ENCODE measurements at places on chromosomes 3 and 15.

GRCh38 chr15:72793766-72794660 is 10.5 kb upstream of the ADPGK start:
- DNase-seq: no peak

GRCh38 chr3:185549651-185550111 is 2.7 kb downstream of the LIPH start:
- DNase-seq: no peak

DNA sequence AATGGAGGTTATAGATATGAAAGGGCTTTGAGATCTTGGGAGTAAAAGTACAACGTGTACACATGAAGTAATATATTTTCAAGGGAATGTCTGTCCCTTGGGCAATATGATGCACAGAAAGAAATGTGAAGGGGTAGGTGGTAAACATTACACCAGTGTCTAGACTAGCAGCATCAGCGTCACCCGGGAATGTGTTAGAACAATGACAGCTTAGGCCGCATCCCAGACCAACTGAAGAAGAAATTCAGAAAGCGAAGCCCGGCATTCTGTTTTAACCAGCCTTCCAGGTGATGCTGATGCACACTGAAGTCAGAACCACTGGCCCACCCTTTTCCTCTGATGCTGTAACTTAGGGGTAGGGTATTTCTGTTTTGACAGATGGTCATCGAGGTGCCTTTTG is 6.3 kb downstream of the INAFM2 start:
- no peak for DNase-seq

- DNase-seq: no peak
Observed at GRCh38 chr3:156176629-156177210, 56.3 kb downstream of the KCNAB1 start.

- no peak for DNase-seq
Observed at GRCh38 chr15:51494411-51495314, 127.9 kb downstream of the DMXL2 start.

- no peak for DNase-seq
Observed at GRCh38 chr3:28109829-28110228, 131.6 kb upstream of the CMC1 start.

DNA sequence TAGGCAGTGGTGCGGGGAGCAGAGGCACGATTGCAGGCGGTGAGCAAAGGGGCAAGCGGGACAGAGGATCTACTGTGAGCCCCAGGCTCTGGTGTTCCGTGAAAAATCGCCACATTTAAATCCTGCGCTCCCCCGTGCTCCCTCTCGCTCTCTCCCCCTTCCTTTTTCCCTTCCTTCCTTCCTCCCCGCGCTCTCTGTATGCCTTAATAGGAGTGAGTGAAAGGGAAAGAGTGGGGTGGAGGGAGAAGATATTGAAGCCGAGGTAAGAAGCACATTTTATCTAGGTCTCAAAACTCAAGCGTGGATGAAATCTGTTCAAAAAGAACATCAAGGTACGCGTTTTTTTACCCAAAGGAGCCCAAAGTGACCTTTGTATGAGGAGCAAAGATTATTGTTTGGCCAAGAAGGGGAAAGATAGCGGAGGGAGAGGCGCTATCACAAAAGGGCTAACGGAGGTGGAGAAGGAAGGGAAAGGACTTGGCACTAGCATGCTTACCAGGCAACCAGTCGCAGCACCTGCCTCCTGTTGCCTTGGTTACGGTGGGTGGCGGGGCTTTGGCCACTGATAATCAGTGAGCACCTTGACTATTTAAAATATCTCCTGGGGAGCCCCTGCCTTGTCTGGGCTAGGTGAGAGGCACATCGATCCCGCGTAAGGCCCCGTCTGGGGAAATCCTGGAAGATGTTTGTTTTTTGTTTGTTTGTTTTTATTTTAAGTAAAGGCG is 14.9 kb upstream of the AEN start:
- DNase-seq: no peak

GRCh38 chr15:61076598-61077170 is 152.4 kb downstream of the RORA start:
- no peak for DNase-seq

DNA sequence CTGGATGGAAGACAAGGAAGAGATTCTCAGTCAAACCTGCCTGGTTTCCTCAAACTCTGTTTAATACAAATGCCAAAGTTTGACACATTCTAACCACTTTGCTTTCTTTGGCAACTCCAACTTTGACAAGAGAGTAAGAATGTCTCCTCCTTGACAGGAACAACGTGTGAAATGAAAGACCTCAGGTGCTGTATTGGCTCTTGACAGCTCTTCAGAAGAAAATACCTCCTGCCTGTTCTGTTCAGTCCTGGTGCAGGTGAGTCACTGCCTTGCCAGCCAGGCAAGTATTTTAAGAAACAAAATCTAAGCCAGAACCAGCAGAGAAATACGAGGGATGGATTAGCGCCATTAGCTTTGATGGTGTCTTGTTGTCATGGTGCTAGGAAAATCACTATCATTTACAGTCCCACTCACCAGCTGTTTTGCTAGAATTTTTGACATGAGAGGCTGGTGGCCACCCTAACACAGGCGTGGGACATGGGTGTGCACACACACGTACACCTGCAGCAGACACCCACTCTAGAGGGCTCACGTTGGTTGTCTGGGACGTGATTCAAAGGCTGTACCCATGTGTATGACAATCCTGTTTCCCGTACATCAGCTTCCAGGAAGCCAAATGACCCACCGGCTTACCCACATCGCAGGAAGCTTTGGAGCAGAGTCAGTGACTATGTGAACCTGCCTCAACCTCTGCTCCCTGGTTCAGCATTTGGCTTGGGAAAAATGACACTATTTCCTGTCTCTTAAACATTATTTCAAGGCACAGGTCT is 60.4 kb downstream of the CCNL1 start:
- no peak for DNase-seq

DNA sequence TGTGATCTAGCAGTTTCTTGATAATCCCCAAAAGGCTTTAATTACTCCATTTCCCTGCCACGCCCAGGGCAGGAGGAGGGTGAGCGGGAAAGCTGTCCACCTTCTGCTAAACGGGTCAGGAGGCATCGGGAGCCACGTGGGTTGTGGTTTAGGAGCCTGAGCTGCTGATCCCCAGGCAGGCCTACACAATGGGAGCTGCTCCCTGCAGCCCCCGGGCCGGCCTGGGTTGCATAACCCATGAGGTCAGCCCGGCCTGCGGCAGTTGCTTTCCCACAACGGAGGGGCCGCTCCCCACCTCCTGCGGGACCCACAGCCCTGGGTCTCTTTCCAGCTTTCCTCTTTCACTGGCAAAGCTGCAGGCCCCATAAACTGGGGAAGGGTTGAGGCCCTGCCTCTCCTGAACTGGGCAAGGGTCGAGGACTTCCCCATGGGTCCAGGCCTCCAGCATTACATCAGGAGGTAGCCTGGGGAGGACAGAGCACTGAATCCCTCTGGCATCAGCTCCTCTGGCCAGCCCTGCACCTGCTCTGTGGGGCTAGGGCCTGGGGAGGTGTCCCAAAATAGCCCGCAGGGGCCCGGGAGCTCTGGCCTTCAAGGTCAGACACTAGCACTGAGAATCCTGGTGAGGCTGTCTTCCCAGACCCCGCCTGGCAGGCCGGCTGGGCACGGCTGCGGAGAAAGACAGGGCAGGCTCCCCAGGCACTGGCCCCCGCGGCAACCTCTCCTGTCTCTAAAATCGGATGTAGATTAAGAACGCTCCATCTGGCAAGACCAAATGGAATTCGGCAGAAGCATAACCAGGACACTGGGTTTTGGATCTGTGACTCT is 47.3 kb downstream of the ZDHHC19 start:
- DNase-seq: no peak

DNA sequence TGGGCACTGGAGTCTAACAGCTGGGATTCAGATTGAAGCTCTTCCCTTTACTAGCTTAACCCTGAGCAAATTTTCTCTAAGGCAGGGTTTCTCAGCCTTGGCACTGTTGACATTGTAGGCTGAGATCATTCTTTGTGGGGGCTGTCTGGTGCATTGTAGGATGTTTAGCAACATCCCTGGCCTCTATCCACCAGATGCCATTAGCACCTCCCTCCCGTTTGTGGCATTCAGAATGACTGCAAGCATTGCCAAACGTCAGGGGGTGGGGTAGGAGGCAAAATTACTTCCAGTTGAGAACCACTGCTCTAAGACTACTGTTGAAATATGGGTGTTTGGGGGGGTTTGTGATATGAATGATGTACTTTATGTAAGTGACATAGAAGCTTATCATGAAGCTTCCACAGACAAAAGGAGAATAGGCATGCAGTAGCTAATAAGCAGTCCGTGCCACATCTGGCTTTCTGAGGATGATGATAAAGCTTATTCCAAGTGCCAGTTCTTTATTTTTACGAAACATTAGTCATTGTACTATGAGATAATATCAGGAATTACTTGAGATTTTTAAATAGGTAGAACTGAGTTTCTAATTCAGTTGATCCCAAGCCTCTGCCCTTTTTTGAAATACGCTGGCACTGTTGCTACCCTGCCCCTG is 39.3 kb downstream of the NKIRAS1 start:
- DNase-seq: no peak

- DNase-seq: no peak
Observed at GRCh38 chr3:170907637-170908234, 701 bp downstream of the EIF5A2 start.

DNA sequence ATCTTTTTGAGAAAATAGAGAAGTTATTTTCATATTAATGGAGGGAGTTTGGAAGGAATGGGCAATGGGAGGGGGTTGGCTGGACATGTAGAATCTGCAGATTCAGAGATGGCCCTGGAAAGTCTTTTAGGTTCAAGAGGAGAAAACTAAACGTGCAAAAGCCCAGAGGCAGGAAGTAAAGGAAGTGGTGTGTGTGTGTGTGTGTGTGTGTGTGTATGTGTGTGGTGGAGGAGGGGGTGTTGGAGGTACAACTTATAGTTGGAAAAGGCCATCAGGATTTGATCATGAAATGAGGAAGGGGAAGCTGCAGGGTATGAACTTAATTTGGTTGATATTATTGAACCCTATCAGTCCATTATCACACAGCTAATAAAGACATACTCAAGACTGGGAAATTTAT is 5.6 kb upstream of the LPP start:
- no peak for DNase-seq

- DNase-seq: peak; percentile 39
Observed at GRCh38 chr3:17258823-17259436, 374.2 kb downstream of the PLCL2 start.

GRCh38 chr3:49026536-49026935 is 2.7 kb downstream of the IMPDH2 start:
- no peak for DNase-seq

DNA sequence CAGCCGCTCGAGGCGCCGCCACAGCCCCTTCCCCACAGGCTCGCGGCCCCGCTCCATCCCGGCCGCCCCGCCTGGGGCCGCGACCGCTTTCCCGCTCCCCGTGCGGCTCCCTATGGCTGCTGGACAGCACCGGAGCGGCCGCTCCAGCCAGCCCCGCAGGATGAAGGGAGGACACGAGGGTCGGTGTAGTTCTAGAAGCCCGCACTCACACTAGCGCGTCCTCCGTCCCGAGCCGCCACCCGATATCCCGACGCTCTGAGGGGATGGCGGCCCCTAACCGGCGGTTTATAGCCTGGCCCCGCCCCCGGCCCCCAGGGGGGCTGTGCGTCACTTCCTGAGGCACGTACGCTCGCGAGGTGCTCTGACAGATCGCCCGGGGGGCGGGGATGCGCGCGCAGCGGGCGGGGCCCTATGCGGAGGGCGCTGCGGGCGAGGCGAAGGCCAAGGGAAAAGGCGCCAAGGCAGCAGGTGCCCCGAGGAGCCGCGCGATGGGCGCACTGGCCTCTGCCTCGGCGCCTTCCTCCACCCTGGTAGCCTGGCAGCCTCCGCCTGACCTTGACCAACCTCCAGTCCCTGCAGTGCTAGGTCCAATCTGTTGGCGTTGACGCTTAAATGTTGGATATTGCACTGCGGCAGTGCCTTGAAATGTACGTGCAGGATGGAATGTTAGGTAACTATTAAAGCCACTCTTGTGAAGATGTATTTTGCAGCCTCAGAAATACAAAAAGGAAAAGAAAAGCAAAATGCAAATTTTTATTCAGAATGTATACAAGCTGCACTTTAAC is at the start of gene TFRC:
Gene TFRC, minus strand, starts transcription at position 257 of the 785 bp plus-strand sequence. CDS start 4,991 bp downstream, outside the sequence.
- DNase-seq: peak; percentile 94

DNA sequence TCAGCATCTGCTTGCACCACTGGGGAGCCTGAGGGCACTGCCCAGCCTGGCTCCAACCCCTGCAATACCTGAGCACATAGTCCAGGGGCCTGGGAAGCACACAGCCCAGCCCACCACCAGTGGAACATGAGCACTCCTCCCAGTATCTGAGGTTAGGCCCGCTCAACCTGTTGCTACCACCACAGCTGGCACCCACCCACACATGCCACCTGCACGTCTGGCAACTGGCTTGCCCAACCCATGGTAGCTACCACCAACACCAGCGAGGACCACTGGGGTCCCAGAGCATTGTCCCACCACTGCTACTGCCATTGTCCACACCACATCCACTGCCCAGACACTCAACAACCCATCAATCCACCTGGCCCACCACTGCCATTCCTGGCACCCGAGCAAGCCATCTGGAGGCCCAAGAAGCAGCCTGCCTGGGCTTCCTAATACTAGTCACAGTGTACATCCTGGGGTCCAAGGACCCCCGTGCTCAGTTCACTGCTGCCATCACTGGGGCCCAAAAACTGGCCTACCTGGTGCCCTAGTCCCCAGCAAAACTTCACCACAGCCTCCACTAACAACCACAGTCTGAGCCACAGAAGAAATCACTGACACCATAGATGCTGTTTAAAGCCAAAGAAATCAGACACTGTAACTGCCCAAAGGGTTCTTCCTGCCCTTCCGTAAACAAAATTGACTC is 62.1 kb upstream of the TBC1D23 start:
- no peak for DNase-seq

DNA sequence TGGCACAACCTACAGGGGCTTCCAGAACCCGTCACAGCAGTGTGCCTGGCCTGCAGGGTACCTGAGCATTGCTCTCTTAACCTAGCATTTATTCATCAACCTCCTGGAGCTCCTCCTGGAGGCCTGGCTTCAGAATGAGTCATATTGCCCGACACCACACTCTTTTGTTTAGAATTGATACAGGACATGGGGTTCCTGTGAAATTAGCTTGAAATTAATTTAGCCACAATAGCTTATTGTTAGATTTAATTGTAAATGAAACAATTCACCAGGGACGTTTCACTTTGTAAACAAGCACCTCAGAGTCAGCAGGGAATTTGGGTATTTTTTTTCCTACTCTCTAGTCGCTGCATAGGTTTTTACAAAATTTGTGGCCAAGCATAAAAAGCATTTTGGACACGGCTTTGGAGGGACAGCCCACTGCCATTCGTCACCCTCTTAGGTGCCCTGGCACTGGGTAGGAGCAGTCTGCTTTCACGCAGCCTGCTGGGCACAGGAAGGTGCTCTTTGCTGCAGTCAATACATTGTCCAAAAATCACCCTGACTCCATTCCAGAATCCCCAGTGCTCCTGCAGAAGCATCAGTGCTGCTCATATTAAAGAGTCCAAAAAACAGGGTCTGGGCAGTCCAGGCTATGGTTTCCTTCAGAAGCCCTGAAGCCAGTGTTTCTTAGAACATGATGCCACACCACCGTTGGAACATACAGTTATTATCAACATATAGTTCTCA is 60.8 kb upstream of the MEF2A start:
- no peak for DNase-seq

DNA sequence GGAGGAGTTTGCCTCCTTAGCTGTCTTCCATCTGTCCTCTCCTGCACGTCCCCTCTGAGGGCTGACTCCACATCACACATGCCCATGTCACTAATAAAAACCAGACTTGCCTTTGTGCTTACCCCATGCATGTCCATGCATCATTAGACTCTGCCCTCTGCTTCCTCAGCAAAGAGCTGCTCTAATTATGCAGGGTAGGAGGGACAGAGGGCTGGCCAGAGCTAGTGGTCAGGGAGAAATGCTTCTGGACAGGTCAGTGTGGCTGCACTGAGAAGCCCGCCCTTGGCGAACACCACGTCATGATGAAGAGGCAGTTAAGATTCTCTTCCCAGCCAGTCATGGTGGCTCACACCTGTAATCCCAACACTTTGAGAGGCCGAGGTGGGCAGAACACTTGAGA is 8.9 kb downstream of the CA12 start:
- DNase-seq: no peak
